ENCODE measurements at places on chromosomes 6 and 20.

- DNase-seq = peak; percentile 91
These were observed 95.0 kb upstream of the IFNGR1 start for GRCh38 chr6:137313928-137314855.

DNA sequence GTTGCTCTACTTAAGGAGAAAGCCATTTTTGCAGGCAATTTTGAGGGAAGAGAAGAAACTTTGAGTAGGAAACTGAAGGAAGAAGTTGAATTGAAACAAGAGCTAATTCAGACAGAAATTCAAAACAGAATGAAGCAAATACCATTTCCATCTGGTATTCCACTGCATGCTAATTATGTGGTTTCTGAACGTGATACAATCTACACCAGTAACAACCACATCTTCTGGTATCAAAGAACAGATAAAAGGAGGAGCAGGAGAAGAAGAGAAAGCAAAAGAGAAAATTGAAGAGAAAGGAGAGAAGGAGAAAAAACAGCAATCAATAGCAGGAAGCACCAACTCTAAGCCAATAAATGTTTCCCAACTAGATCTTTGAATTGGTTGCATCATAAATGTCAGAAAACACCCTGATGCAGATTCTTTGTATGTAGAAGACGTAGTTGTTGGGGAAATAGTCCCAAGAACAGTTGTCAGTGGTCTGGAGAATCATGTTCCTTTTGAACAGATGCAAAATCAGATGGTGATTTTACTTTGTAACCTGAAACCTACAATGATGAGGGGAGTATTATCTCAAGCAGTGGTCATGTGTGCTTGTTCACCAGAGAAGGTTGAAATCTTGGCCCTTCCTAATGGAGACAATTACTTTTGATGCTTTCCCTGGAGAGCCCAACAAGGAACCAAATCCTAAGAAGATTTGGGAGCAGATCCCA is 132.4 kb downstream of the MACROD2 start:
- peak; percentile 1 for DNase-seq

GRCh38 chr6:10510592-10511367 is 10.4 kb upstream of the GCNT2 start:
- DNase-seq = peak; percentile 61

DNA sequence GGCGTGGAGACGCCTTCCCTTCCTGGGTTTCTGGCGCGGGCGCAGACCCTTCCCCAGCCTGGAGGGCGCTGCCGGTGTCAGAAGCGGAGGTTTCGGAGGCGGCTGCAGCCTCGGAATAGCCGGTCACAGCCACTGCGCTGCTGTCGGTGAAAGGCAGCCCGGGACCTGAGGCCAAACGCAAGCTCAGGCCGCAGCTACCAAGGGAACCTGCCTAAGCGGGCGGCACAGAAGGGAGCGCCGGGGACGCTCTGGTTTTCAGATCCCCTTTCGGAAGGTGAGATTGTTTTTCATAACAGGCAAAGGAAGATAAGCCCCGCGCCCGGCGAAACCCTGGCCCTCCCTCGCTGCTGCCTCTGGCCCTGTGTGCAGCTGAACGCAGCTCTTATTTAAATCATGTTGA is 116.5 kb downstream of the FAM120B start:
- DNase-seq = no peak

DNA sequence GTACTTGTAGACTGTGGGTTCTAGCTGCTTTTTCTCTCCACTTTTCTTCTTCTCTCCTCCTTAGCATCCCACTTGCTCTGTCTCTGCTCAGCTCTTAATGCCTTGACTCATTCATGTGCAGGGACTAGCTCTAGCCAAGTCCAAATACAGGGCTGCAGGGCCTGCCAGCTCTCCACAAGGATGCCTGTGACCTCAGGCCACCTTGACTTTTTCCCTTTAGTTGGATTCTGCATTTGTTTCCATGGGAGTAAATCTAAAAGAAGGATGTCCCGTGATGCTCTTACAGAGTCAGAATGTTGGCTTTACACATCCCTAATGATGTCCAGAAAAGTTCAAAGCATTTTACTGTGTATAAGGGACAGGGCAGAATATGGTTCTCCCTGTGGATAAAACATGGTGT is 101.8 kb upstream of the PREP start:
- DNase-seq = no peak

GRCh38 chr20:34334654-34335407 is 28.2 kb upstream of the ITCH start:
- DNase-seq = peak; percentile 25

- peak; percentile 42 for DNase-seq
These were observed 25.4 kb downstream of the ZKSCAN8 start for GRCh38 chr6:28167068-28167467.

- DNase-seq = no peak
These were observed 129.8 kb downstream of the TMEM242 start for GRCh38 chr6:157193443-157193996.

- no peak for DNase-seq
These were observed 103.6 kb upstream of the EDN1 start for GRCh38 chr6:12186528-12186927.

DNA sequence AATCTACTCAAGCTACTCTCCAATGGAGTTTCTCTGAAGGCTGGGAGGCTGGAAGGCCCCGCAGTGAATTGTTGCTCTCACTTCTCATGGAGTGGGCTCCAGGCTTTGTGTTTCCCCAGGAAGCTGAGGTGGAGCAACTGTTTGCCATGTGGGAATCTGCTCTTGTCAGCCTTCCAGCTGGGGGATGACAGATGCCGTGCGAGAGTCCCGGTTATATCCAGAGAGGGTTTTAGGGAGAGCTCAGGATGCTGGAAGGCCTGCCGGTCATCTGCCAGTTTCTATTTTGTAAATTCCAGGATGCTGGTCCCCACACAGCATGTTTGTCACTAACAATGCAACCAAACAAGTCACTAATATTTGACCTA is 98.2 kb upstream of the NAA20 start:
- DNase-seq = no peak

DNA sequence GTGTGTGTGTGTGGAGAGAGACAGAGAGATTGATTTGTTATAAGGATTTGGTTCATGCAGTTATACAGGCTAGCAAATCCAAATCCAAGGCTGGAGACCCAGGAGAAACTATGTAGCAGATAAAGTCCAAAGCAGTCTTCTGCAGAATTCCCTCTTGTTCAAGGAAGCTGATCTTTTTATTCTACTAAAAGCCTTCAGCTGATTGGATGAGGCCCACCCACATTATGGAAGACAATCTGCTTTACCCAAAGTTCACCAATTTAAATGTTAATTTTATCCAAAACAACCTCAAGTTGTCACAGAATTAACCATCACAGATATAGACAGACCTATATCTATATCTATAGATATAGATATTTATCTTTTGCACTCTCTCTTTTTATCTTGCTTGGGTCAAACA is 67.0 kb downstream of the TPBG start:
- DNase-seq = no peak

GRCh38 chr20:39004508-39004907 is 42.4 kb downstream of the DHX35 start:
- DNase-seq = no peak

- no peak for DNase-seq
These were observed 70.7 kb upstream of the MLIP start for GRCh38 chr6:54040545-54040944.

- DNase-seq = no peak
These were observed 29.6 kb downstream of the NTSR1 start for GRCh38 chr20:62738025-62738881.

Data from adipocyte (in vitro differentiated cells).